Stimulated activated CD4-positive, alpha-beta T cell treated with anti-CD3 and anti-CD28 coated beads, Interleukin-1b, Interleukin-23, amount 100 ng/mL, for 1 hour (primary cell): ENCODE measurements at places on chromosomes 1 and 21.

GRCh38 chr1:155322571-155322952 lies 1.9 kb downstream of the RUSC1 start:
- DNase-seq: no peak

DNA sequence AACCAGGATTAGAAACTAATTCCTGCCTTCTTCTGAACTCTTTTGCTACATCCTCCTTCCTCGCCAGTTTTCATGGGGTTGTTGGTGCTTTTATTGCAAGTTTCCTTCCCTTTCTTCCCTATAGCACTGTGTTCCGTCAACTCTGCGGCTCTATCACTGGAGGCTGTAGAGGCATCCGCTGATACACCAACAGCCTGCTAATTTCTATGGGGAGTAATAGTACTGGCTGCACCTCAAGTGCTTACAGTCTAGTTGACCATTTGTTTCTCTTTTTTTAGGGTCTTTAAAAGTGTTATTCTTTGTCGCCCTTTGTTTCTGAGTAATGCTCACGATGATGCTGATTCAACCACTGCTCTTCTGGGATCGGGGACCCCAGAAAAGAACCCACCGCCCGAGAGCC lies 746 bp downstream of the MIS18A start:
- no peak for DNase-seq

DNA sequence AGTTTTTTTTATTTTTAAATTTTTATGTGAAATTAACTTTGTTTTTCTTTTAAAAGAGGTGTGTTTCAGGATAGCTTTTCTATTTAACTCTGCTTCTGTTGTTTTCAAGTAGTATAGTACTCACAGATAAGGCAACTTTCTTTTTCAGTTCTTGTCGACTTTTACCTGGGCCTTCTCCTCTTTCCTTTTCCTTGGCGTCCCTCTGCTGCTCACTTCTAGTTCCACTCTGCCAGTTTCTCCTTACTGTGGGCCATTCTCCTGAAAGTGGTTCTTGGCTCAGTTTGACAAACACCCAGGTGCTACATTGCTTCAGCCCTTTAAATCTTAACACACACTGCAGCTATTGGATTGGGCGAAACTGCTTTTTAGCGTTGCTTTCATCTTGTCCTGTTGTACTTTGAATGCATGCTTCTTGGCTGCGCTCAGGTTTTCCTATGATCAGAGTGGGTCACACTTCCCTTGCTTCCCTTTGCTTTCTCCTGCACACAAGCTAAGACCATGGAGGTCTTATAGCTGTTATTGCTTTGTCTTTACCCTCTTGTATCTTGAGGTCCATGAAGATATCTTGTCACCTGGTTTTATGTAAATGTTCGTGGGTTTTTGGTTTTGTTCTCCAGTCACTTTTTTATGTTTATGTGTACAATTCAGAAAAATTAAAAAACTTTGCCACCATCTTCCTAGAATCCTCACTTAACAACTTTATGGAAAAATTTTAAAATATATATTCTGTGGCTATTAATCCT lies 21.6 kb downstream of the GABPA start:
- DNase-seq: no peak

- DNase-seq: no peak
These were observed 39.4 kb upstream of the FAM131C start for GRCh38 chr1:16112596-16113555.

GRCh38 chr21:43657355-43658087 lies 1.8 kb downstream of the HSF2BP start:
- no peak for DNase-seq

DNA sequence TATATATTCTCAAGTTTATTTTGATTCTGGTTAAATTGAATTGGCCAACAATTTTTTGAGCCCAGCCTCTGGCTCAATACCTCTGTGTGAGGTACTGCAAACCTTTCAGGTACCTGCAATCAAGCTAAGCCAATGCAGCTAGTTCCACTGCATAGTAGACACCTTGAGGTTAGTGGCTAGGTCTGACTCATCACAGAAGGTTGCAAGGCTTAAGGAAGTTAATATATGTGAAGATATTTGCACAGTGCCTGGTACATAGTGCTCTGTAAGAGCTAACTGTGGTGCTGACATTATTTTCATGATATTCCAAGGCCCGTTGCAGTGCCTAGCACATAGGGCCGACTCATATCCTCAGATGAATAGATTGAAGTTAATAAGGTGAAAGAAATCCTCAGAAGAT lies 330.5 kb upstream of the KAZN start:
- DNase-seq: no peak

- DNase-seq: no peak
These were observed 220.5 kb downstream of the PTPRU start for GRCh38 chr1:29456685-29457435.

- DNase-seq: no peak
These were observed 22.5 kb downstream of the NIBAN1 start for GRCh38 chr1:184951788-184952187.

GRCh38 chr1:225517697-225518096 lies 89.9 kb upstream of the LBR start:
- DNase-seq: no peak

DNA sequence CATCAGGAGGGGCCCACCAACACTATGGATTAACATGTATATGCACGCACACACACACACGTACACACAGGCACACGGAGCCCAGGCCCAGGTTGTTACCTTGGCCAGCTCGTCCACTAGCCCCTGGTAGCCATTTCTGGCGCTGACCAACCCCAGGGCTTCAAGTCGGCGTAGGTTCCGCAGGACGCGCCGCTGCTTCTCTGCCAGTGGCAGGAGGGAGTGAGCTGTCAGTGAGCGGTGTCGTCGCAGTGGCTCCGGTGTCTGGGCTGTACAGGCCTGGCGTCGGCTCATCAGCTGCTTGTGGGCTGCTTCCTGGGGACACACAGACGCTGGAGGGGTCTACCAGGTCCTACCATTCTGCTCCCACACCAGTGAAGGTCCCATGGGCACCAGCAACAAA lies 29.4 kb upstream of the MEF2D start:
- DNase-seq: no peak

GRCh38 chr1:63909526-63909925 lies 135.7 kb downstream of the ROR1 start:
- no peak for DNase-seq

DNA sequence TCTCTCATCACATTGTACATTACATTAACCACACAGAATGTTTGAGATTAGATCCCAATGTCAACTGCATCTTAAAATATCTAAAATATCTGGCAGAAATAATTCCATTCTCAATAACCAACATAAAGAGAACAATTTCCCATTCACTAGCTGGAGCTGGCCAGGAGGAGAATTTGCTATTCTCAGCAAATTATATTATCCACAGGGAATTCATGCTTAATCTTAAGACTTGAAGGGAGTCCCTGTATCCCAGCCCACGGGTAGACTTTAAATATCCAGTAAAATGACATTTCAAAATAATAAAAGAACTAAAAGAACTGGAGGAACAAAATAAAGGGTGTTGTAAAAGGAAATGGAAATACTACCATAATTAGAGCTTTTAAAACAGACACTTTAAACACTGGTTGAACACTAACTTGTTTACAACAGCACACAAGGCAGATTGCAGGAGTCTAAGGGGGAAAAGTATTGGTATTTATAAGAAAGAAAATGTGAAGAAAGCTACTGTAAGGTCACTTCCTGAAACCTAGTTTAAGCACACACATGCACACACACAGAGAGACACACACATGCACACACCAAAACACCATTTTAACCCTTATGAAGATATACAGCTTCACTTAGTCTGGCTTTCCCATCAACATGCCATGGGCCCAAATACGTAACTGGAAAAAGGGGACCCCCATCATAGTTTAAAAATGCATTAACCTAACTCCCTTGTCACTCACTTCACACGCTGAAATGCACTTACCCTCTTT lies 107.0 kb downstream of the PTPN14 start:
- DNase-seq: no peak

GRCh38 chr1:169044296-169044695 lies 62.2 kb upstream of the ATP1B1 start:
- no peak for DNase-seq

- no peak for DNase-seq
These were observed 113.0 kb downstream of the POU2F1 start for GRCh38 chr1:167333703-167334102.

DNA sequence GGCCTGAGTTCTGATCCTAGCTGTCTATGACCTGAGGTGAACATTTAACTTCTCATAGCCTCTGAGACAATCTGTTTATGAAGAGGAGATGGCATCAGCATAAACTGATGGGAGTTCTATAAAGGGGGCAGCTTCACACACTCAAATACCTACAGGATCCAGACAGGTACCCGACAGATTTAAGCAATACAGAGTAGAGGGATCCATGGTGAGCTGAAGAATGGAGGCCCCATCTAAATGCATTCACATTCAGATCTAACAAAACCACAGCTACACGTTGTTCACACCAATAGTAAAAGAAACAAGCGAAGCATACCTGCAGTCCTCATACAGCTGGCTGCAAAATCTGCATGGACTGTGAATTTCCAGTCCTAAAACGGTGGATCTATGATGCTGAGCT lies 48.7 kb upstream of the ESRRG start:
- no peak for DNase-seq

DNA sequence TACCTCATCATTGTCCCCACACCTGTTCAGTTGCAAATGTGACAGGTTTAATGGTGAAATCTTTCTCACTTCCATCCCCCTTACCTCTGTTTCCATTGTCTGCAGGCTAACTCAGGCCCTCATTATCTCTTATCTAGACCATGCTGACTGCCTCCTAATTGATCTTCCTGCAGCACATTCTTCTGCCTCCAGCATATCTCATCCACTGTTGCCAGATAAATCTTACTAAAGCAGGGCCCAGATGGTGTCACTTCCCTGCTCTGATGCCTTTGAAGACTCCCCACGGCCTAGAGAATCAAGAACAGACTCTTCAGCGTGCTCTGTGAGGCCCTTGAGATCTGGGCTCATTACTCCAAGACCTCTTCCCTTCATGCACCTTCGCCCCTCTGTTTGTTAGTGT lies 230.1 kb downstream of the DUSP10 start:
- no peak for DNase-seq

- no peak for DNase-seq
These were observed 5.8 kb upstream of the LMNA start for GRCh38 chr1:156108664-156109241.

GRCh38 chr1:199545780-199546179 lies 481.7 kb upstream of the NR5A2 start:
- no peak for DNase-seq

GRCh38 chr1:156582388-156583017 lies 3.0 kb downstream of the TTC24 start:
- no peak for DNase-seq

DNA sequence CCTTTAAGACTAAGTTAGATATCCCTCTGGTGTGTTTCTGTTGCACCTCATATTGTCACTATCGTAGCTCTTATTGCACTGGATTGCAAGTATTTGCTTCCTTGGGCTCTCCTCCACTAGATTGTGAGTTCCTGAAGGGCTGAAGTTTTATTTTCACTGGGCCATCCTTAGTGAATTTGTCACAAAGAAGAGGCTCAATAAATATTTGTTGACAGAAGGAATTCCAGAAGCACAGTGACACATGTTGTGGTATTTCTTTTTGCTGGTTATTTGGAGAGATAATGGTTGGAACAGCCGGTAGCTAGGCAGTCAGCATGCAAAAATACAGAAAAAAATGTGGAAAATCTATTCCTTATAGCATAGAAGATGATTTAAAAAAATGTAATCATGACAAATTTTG lies 129.9 kb upstream of the ZRANB2 start:
- DNase-seq: no peak

DNA sequence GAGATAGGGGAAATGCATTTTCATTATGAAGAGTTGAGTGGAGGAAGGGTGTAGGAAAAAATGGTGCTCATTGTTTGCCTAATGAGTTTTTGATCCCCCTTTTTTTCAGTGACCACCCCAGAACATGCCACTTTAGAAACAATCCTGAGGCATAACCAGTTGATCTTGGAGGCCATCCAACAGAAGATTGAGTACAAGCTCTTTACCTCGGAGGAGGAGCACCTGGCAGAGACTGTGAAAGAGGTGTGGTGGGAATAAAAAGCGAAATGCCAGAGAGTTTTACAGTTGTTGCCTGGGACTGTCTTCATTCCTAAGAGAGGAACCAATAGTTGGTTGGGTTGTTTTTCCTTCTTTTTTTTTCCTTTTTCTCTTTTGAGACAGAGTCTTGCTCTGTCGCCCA lies 54.3 kb upstream of the EPHA8 start:
- no peak for DNase-seq

DNA sequence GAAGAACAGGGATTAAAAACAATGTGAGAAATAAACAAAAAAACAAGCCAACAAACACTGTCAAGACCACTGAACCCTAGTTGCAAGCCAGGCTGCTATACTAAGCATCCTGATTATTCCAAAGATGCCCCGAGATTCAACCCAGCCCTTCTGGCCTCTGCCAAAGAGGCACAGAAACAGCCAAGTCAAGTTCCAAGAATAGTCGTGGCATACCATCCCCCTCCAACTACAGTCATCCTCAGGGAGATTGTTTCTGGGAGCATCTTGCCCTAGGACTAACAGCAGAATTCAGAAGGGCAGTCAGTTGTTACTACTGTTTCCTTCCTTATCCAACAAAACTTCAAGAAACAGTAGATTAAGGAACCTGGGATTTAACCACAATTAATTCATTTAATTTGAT lies 52.3 kb downstream of the ABL2 start:
- DNase-seq: no peak

DNA sequence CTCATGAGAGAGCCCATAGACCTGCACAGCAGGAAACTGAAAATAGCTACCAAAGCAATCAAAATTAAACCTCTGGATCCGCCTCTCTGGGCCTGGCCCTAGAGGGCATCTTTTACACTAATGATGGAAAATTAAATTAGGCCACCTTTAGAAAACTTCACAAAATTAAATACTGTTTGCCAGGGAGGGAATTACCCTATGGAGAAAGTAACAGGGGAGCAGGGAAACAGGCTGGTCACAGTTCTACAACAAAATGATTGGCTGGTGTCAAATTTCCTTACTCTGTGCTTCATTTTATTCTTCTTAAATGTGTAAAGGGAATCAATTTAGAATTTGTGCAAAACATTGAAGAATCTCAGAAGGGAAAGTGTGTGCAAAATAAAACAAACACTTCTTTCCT lies 62.4 kb downstream of the SPATA46 start:
- DNase-seq: no peak

GRCh38 chr1:202254454-202255252 lies 61.1 kb downstream of the LGR6 start:
- DNase-seq: no peak

GRCh38 chr1:244049162-244050013 lies 1.7 kb upstream of the ZBTB18 start:
- DNase-seq: no peak

- no peak for DNase-seq
These were observed 17.1 kb upstream of the KCND3 start for GRCh38 chr1:112006416-112007025.
